ENCODE measurements at places on chromosomes 11 and 22. TPM values are rescaled to one million over a fixed set of nuclear protein-coding genes. Genes with fewer than 3 reads are reported as not detected.

GRCh38 chr11:112863305-112863704, 97.9 kb upstream of the NCAM1 start:
- no peak for DNase-seq

- no peak for DNase-seq
Measured at GRCh38 chr11:114284021-114284420, 12.2 kb upstream of the NNMT start.

GRCh38 chr22:33526434-33527107, 393.7 kb downstream of the LARGE1 start:
- DNase-seq: no peak

DNA sequence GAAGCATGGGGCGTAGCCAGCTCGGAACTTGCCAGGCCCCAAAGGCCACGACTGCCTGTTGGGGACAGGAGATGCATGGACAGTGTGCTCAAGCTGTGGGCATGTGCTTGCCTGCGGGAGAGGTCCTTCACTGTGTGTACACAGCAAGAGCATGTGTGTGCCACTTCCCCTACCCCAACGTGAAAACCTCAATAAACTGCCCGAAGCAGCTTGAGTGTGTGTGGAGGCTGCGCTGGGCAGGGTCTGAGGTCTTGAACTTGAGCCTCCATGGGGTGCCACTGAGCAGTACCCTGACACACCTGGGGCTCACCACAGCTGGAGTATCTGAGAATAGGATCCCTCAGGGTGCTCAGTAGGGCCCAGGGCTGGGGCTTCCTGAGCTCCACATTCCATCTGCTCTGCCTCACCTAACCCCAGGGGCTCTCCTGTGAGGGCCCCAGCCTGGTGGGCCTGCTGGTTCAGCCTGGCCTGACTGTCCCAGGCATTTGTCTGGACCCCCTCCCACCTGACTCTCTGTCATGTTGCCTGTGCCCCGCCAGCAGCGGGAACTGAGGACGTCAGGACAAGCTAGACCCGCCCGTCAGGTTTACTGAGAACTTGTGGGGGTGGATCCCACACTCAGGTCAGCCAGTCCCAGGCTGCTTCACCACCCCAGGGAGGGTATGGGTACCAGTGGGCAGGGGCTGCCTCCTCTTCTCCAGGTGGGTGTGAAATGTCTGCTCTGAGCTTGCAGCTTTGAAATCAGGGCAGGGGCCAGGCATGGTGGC, 3.2 kb downstream of the RASSF7 start:
- no peak for DNase-seq

DNA sequence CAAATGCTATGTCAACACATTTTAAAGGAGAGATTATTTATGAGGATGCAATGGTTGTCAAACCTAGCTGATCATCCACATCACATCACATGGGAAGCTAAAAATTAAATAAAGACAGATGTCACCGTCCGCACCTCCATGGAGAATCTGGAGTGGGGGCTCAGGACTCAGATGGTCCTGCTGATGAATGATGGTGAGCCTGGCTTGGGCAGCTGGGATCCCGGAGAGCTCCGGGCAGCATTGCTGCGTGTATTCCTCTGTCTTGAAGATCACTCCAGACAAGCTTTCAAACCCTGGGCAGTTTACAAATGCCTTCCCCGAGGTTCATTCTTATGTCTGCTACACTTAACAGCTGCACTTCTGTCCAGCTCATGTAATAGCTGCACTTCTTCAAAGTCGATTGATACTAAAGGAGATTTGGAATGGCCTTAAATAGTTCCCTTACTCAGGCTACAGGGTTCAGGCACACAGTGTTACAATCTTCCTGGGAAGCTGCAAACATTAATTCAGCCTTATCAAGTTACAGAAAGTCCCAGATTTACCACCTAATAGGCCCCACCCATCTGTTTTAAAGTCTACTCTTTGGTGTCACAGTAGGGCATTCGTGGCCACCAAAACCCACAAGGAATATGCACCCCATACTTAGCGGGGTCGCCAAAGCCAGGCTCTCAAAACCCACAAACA, 34.7 kb upstream of the CSNK2A3 start:
- DNase-seq: no peak

GRCh38 chr11:75907906-75908527, 93.0 kb downstream of the UVRAG start:
- no peak for DNase-seq

DNA sequence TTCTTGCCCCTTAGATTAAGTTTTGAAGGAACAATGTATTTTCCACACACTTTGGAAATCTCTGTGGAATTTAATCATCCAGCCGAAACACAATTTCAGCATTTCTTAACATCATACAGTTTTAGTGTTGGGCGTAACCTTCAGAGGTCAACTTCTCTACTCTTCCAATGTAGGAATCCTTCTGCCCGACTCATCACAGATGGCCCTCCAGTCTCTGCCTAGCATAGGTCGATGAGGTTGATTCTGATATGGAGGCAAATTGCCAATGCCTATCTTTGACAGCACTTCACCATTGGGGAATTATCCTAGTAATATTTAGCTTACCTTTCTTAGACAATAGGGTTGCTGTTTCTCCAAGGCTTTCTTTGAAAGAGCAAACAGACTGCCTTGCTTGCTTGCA, 175.7 kb upstream of the TTC12 start:
- DNase-seq: no peak

- DNase-seq: no peak
Measured at GRCh38 chr11:94147433-94147845, 18.8 kb downstream of the PANX1 start.

DNA sequence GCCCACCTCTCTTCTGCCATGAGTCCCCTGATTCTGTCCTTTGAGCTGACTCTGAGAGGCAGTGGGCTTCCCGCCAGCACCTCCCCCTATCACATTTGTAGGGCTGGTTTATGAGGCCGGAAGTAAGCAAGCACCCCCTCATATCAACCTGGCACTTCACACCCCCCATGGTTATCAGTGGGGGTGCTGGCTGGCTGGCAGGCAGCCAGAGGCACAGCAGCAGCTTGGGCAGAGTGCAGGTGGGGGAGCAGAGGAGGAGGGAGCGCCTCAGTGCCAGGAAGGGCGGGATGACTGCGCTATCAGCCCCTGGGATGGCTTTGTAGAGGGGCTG, 22.9 kb upstream of the CHRM4 start:
- no peak for DNase-seq

DNA sequence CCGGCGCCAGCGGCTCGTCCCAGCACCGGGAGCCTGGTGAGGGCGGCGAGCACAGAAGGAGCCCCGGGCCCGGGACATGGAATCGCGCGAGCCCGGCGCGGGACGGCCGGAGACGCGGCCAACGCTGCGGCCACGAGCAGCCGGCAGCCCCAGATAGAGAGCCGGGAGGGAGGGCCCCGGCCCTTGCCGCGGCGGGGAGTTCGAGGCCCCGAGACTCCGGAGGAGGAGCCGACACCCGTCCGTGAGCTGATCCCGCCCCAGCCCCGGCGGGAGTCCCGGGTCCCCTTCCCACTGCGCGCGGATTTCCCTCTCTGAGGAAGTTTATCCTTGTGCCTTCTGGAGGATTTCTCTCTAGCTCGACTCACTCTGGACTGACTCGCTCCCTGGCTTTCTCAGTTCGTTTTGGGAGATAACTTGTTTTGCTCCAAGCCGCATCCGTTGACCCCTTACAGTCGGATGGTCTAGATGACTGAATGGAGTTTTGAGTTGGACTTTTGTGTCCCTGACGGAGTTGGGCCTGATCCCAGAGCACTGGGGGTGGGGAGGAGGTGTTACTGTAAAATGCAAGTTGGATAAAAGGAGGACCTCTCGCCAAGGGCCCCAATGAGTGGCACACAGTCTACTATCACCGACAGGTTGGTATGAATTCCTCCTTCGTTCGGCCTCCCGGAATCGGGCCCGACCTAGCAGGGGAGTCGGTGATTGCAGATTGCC, 585 bp downstream of the ARHGEF12 start:
- no peak for DNase-seq

GRCh38 chr11:114619659-114620173, 24.1 kb upstream of the NXPE4 start:
- DNase-seq: no peak

- DNase-seq: no peak
Measured at GRCh38 chr11:66904055-66904454, 47.2 kb downstream of the LRFN4 start.

- no peak for DNase-seq
Measured at GRCh38 chr22:43437871-43438475, 26.2 kb downstream of the MPPED1 start.

DNA sequence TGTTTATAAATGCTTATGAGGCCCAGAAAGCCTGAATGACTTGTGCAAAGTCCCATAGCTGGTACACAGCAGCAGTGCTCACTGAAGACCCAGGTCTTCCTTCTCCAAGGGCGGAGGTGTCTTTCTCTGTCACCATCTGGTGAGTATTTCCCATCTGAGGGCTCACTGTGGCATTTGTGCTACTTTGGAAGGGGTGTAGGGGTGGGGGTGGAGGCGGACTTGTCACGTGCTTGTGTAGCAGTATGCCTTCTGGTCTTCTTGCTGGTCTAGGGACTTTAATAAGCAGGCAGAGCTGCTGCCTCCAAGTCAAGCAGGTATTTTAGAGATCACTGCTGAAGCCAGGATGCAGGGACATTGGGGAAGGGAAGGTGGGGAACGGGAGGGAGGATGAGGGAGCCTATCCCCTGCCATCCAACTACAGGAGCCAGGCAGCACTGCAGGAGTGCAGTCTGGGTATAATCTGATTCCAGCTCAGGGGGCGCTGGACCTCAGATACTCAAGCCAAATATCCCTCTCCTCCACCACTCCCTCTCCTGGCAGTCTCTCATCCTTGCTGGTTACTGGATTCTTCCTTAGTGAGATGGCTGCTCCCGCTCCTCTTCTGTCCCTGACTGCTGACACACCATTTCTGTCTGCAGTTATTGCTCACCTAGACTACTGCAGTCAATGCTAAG, 3.4 kb downstream of the ABCC8 start:
- peak; percentile 90 for DNase-seq

DNA sequence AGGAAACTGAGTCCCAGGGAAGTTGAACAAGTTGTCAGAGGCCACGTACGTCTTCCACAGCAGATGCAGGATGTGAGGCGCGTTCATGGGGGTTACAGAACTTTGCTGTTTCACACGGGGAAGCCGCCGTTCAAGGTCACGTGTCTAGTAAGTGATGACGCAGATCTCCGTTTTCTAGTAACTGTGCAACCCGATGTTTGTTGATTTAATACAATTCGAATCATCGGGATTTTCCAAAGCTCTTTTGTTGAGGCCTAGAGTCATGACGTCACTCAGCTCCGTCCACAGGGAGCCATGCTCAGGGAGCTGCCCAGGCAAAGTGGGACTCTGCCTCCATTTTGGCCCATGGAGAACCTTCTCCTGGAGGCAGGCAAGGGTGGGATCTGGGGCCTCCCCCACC, 1121.8 kb downstream of the TBC1D22A start:
- no peak for DNase-seq

GRCh38 chr11:120747850-120748814, 236.6 kb downstream of the GRIK4 start:
- no peak for DNase-seq

DNA sequence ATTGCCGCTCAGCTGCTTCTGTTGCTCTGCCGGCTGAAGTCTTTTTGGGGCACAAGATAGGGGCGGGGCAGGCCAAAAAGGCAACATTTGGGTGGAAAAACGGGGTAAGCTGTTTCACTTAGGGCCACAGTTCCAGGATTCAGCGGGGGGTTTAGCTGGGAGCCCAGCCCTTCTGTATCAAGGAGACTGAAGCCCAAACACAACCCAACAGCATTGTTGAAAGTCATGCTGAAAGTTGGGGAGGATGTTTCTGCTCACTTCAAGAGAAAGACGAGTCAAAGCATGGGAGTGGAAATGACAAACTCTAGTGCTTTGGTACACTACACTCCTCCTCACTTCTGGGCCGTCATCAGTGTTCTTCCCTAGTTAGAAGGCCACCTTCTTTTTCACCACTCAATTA, 56.1 kb upstream of the GNAZ start:
- DNase-seq: no peak

DNA sequence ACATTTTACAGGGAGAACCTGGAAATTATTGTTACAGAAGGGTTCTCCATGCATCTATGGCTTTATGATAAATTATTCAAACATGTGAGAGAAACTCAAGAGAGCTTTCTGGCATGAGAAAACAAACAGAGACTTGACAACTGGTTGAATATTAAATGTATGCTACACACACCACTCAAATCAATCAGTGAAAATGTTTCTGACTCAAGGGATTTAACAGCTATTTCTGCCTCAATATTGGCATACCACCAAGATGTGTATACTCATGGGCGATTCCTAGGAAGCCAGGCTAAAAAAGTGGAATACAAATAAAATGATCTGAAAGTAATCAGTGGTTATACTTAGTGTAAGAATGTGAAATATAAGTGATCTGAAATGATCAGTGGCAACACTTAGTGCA, 15.8 kb upstream of the OR51T1 start:
- DNase-seq: no peak

- no peak for DNase-seq
Measured at GRCh38 chr11:62068730-62069129, 55.1 kb upstream of the INCENP start.

GRCh38 chr11:103609117-103610066, 427.0 kb upstream of the DDI1 start:
- DNase-seq: no peak

- peak; percentile 61 for DNase-seq
Measured at GRCh38 chr11:106950067-106950491, 68.2 kb downstream of the GUCY1A2 start.

GRCh38 chr11:134575504-134576230, 163.6 kb upstream of the B3GAT1 start:
- DNase-seq: no peak

DNA sequence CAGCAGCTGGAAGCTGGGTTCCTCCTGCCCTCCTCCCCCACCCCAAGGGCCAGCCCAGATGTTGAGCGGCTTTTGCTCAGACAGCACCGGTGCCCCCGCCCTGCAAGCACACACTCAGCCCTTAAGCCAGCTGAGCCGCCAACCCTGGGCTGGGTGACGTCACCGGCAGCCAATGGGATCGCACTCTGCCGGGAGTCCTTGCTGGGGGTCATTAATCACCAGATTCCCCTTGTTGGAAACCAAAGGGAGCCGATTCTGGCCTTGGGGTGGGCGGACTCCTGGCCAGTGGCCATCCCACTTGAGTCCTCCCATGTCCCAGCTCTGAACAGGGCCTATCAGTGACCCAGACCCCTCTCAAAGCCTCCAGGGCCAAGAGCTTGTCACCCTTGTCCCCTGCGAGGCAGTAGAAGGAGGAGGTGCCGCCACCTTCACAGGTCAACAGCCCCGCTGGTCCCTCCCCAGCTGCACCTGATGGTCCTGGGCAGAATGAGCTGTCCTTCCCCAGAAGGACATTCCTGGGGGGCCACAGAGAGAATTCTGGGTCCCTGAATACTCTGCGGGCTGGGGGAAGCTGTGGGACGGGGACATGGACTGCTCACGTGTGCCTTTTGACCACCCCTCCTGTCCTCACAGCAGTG, 7.4 kb downstream of the DUSP8 start:
- DNase-seq: peak; percentile 72

GRCh38 chr11:64057890-64058289, 22.2 kb downstream of the FLRT1 start:
- no peak for DNase-seq

GRCh38 chr22:28442264-28442710, 237.4 kb downstream of the TTC28 start:
- peak; percentile 30 for DNase-seq

DLG2 gene
- 3.8 TPM for total RNA-seq

KCNQ1OT1 gene
- 0.49 TPM for total RNA-seq

TBX1 gene
- 15.4 TPM for total RNA-seq

PHF21B gene
- 1.3 TPM for total RNA-seq

DNHD1 gene
- total RNA-seq: 2.0 TPM

OR8D2 gene
- not detected for total RNA-seq

RFPL1 gene
- total RNA-seq: not detected

DCDC1 gene
- total RNA-seq: 2.1 TPM

FGF19 gene
- total RNA-seq: not detected

CACNA1I gene
- total RNA-seq: not detected

OR2AG1 gene
- total RNA-seq: not detected

SLC5A4 gene
- not detected for total RNA-seq

TSGA10IP gene
- not detected for total RNA-seq

OR5D13 gene
- total RNA-seq: not detected

VPREB1 gene
- not detected for total RNA-seq

Measured in G401 (cell line).